ENCODE measurements at places on chromosomes 11 and 22.

- ATAC-seq: no peak
Measured at GRCh38 chr11:105670811-105671210, 60.9 kb downstream of the GRIA4 start.

DNA sequence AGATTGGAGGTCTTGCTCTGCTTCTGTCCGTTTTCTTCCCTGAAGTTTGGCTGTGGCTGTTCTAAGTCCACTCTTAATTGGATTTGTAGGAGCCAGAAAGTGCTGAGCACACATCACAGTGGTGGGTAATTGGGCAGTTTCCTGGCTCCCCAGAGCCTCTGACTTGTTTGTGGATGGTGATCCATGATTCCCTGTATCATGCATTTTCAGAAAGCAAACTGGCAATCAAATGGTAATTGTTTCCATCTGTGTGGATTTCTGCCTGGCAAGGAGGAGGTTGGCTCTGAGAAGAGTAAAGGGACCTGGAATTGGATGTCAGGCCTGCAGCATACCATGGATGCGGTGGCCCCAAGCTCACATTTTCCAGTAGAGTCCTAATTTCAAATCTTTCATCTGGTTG is 49.5 kb downstream of the PPFIBP2 start:
- ATAC-seq: peak; percentile 57

GRCh38 chr11:125166764-125167291 is 2.3 kb downstream of the PKNOX2 start:
- ATAC-seq: no peak

- ATAC-seq: no peak
Measured at GRCh38 chr11:18578975-18579598, 9.4 kb downstream of the UEVLD start.

- ATAC-seq: no peak
Measured at GRCh38 chr22:45544588-45545170, 42.0 kb downstream of the FBLN1 start.

DNA sequence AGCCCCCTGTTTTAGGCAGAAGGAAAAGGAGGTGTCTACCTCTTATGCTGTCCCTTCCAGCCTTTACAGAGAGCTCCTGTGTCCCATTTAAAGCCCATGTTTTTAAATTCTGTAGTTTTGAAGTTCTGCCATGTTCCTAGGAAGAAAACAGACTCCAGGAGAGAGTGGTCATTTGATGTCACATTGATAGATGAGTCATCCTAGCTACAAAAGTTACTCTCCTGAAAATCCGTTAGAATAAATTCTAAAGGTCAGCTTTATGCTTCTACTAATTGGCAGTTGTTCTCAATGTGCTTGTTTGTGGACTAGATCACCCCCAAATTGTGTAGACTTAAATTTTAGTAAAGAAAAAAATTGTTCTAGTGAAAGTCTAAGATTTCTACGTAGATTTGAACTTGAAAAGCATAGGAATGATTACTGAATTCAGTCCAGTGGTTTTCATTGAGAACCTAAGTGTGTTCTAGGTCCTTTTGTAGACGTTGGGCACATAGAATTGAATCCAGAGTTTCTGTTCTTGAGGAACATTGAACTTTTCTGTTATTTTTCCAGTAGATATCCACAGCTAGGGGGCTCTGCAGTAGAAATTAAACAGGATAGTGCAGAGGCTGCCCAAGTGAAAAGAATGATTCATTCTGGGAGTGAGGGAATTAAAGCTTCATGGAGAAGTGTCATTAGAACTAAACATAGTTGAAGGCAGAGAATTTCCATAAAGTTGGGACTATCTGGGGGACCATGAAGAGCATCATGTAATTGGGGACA is 140.6 kb upstream of the RASSF10 start:
- ATAC-seq: peak; percentile 25

DNA sequence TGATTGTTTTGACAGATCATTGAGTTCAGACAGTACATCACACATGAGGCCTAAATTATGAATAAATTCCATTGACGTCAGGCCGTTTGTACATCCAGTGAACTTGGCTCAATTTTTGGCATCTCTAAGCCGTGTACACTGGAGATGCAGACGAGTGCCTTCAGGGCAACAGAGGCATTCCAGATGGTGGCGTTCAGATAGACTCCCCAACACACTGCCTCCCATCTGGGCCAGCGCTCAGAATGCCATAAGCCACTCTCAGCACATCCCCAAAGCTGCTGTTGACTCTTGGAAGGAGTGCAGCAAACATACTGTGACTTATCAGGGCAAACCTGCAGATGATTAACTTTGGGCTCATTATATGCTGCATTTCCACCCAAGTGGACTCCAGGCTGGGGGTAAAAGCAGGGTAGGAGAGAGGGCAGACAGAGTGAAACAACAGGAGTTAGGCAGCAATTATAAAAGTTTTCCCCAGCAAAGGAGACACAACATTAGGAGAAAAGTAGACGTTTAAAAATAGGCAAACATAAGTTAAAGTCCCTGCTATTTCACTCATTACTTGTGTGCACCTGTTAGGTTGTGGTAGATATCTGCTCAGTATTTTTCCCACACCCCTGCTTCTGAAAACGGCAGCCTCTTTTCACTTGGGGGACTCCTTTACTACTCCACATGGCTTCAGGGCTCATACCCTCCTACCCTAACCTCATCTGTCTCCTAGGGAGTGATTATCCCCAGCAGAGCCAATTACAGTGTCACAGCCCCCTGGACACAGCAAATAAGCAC is 60.2 kb upstream of the PDE3B start:
- peak; percentile 73 for ATAC-seq

GRCh38 chr22:49413551-49413950 is 414.1 kb downstream of the BRD1 start:
- no peak for ATAC-seq
